ENCODE measurements at places on chromosomes 16 and 17. TPM values are rescaled to one million over a fixed set of nuclear protein-coding genes. Genes with fewer than 3 reads are reported as not detected.

The GNG13 gene
- 2.5 TPM for total RNA-seq

The DNAH2 gene
- total RNA-seq: 3.1 TPM

The CA10 gene
- 49.2 TPM for total RNA-seq

The GPRC5C gene
- total RNA-seq: 17.0 TPM

The EVPL gene
- 0.46 TPM for total RNA-seq

The ZNF750 gene
- total RNA-seq: not detected

The TBC1D3E gene
- total RNA-seq: not detected

The CCDC102A gene
- 1.3 TPM for total RNA-seq

The ATP2A1 gene
- total RNA-seq: 0.36 TPM

The PRSS36 gene
- 1.2 TPM for total RNA-seq

The MSLN gene
- not detected for total RNA-seq

The GRIN2A gene
- 149 TPM for total RNA-seq

The CIBAR2 gene
- not detected for total RNA-seq

The HS3ST3A1 gene
- 0.85 TPM for total RNA-seq

The PRM3 gene
- total RNA-seq: not detected

The SHISA6 gene
- 19.3 TPM for total RNA-seq

The SLC16A6 gene
- total RNA-seq: 4.3 TPM

The CCL17 gene
- total RNA-seq: not detected

The CCL5 gene
- 0.38 TPM for total RNA-seq
